ENCODE measurements at places on chromosomes 5 and 9. TPM values are rescaled to one million over a fixed set of nuclear protein-coding genes. Genes with fewer than 3 reads are reported as not detected.

Gene SPAG8
- 1.5 TPM for total RNA-seq

GRCh38 chr9:129666575-129666974, 1.1 kb downstream of the PRRX2 start:
- DNase-seq = no peak

Gene ECPAS
- 107 TPM for total RNA-seq

Gene ACOT12
- total RNA-seq = not detected

Gene SPATA6L
- total RNA-seq = 0.21 TPM
